Pulmonary artery endothelial cell (primary cell): ENCODE measurements at places on chromosomes 12 and 14. TPM values are rescaled to one million over a fixed set of nuclear protein-coding genes. Genes with fewer than 3 reads are reported as not detected.

CLEC2B gene
- 11.9 and 39.8 TPM in 2 replicates for total RNA-seq

NTS gene
- not detected in 2 replicates for total RNA-seq

DNA sequence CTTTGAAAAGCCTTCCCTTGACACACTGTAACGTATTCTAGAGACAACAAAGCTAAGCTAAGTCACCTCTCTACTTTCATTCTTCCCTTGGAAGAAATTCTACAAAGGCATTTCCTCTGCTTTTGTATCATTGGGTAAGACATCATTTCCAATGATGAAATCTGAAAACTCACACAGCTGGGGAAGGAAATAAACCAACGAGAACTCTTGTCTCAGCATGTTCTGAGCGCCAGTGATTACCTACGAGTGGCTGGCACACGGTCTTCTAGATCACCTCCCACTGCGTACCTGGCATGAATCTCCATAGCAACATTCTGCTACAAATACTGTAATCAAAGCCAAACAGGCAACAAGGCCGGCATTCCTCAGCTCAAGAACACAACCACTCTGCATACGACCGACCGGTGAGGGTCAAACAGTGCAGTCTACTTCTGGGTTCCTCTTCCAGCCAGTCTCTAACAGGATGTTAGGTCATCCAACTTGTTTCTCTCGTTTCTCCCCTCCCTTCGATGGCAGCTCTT is 7.6 kb downstream of the VPS37B start:
- peak; percentile 88 for DNase-seq

PRMT5 gene
- 67.0 and 67.7 TPM in 2 replicates for total RNA-seq

DNA sequence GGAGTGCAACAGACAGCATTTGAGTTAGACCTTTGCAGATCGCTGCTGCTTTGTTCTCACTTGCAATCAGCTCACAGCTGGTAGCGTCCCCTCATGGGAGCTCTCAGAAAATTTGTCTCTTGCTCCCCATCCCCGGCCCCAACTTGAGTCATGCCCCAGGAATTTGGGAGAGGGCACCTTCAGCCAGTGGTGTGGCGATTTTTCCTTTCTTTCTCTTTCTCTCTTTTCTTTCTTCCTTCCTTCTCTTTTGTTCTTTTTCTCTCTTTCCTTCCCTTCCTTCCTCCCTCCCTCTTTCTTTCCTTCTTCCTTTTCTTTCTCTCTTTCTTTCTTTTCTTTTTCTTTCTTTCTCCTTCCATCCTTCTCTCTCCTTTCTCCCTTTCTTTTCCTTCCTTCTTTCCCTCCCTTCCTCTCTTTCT is 34.2 kb upstream of the MAP1LC3B2 start:
- DNase-seq = no peak

GRCh38 chr12:131897875-131898274 is 3.5 kb downstream of the ULK1 start:
- DNase-seq = no peak

- DNase-seq = no peak
These were observed 51.2 kb upstream of the AMN start for GRCh38 chr14:102870994-102871831.

DNA sequence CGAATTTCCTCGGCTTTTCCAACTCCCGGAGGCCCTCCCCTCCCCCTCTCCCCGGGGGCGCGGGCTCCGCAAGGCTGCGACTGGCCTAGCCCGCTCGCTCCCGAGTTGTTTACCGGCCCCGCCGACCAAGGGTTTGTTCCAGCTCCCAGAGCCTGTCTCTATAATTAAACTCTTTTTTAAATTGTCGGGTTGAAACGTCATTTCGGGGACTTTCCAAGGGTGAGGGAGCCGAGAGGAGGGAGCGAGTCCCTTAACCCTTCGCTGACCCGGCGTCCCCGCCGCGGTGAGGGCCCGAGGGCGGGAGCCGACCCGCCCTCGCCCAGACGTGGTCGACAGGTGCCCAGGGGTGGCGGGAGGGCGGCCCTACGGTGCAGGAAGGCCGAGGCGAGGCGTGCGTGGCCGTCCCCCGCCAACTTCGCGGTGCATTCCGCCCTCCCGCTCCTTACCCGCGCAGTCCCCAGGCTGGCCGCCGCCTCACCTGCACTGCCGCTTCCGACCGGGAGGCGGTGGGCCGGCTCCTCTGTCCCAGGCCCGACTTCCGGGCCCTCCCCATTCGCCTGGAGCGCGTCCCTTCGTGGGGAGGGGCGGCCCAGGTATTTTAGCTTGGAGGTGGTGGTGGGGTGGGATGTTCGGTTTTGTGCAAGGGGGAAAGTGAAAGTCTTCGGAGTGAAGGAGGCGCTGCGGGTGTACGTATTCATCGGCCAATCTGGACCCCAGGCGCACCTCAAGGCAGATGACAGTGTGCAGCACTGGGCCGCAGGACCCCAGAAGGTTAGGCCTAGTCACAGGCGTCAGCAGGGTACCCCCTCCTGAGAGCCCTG is 2.9 kb upstream of the ZFP36L1 start:
- no peak for DNase-seq

DNA sequence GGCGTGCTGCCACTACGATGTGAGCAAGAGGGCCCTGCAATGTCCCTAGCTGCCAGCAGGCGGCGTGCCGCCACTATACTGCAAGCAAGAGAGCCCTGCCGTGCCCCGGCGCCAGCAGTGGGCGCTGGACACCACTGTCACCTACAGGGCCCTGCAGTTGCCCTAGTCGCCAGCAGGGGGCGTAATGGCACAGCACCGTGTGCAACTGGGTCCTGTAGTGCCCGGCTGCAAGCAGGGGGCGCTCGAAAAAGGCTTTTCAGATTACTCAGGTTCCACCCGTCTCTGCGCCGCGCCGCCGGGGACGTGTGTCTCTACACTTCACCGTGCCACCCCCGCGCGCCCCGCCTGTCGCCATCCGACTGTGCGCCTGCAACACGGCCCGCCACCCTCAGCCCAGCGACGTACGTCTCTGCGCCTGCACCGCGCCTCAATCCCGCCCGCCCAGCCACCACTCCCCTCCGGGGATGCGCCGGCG is 1356.9 kb downstream of the TMEM121 start:
- DNase-seq = no peak

- DNase-seq = peak; percentile 11
These were observed at the start of gene BCL7A for GRCh38 chr12:122021822-122022392. TSS of gene BCL7A (plus strand) at chr12:122021884. CDS start at chr12:122022092, 208 bp downstream.

DNA sequence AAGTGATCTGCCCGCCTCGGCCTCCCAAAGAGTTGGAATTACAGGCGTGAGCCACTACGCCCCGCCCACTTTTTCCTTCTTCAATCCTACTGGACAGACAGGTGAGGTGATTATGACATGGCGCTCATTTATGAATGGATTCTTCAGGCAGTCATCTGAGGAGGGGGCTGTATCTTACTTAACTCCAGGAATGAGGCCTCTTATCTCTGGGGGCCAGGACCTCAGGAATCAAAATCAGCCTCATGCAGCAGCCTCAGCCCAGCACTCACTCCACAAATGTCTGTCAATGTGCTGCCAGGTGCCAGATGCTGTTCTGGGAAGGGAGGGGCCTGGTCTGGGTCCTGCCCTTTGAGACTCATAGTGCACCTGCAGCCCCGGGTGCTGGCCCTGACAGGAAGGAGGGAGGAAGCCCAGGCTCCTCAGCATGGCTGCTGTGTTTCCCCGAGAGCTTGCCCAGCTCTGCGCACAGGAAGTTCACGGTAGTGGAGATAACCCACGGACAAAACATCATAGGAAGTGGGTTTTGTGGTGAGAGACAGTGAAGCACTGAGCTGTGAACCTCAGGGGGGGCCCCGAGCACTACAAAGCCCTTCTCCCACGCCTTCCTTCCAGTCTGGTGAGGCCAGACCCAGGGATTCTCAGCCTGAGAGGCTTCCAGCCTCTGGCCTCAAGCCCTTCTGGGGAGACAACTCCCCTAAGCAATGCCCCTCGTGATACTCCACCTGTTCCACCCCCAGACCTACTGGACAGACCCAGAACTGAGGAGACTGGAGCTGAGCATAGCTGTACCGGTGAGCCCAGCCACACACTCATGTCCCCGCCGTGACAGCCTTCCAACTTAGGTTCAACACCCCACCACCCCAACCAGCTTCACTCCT is 22.3 kb downstream of the GALNT6 start:
- DNase-seq = peak; percentile 77

PHETA1 gene
- total RNA-seq = 7.5 and 10.2 TPM in 2 replicates

DNA sequence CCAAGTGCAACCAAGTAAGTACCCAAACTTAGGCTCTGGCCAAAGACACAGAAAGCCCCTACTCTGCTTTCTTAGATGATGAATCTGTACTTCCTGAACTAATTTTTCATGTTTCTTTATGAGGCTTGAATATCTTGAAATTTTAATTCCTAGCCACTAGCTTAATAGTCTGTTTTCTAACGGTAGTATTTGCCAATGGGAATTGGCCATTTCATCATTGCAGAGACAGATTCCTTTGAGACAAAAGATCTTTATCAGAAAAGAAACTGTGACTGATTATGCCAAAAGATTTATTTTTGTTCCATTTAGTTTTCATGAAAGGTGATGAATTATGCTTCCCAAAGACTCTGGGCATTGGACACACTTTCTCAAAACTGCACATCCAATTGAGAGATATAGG is 48.7 kb downstream of the DAD1 start:
- DNase-seq = no peak

DNA sequence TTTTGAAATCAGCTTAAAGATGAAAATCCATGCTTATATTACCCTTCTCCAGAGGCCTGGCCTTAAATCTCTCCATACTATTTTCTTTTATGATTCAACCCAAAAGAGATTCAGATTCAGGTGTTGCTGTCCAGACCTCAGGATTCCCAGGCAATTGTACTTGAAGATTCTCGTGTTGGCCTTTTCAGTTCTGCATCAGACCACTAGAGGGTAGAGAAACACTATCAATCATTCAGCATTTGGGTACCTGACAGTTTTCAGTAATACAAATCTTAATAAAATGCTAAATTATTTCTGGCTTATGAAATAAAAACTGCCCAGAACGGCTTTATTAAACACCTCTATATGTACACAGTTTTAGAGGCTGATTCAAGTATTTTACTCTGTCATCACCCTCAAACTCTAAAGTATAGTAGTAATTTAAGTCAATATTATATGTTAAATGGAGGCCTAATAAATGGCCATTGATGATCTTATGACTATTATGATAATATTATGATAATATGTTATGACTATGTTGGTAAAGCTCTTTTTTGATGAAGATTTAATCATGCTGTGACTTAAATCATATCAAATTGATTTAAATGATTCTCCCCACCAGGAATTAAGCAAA is 301.1 kb downstream of the DUSP6 start:
- peak; percentile 41 for DNase-seq

TSPAN11 gene
- 0.28 and 2.2 TPM in 2 replicates for total RNA-seq
